ENCODE measurements at places on chromosomes 12 and 14.
A peak's percentile ranks its signal among the peaks of the same experiment; 100 is the strongest.

DNA sequence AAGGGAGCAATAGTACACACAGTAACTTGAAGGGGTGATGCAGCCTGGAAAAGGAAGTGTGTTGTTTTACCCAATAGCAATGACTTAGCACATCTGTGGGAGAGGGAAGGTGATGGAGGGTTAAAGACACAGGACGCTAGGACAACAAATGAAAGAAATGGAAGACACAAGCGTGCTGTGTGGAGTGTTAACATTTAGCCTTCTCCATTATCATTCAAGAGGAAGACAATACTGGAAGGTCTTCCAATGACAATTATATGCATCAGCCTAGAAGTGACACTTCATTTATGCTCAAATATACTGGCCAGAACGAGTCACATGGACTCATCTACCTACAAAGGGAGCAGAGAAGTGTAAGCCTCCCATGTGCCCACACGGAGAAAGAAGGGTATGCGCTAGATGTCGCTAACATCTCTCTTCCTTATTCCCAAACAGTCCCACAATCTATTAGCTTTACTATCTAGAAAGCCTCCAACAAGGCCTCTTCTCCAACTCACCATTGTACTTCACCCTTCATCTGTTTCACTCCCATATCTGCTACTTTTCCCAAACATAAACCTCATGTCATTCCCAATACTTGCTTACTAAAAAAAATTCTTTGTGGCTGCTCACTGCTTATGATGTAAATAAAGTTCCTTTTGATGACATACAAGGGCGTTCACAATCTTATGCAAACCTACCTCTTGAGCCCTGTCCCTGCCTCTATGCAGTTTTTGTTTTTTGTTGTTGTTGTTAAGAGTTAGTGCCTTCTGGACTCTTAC, 20.3 kb downstream of the PPM1H start:
- DNase-seq, result no peak

DNA sequence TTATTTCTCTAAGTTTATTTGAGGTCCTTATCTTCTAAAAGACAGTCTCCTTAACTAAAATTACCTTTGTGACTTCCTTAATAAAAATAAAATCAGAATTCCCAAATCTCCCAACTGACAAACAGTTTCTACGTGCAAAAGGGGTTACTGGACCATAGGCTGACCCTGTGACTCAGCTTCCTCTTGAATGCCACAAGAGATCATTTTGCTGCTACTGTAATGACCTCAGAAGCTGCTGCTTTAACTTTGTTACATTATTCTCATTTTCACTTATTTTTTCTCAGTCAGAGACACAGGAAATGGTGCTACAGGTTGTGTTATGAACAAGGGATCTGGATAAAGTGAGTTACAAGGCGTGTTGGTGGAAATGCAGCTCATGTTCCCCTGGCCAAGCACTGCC, 132.2 kb upstream of the TMTC2 start:
- no peak for DNase-seq

DNA sequence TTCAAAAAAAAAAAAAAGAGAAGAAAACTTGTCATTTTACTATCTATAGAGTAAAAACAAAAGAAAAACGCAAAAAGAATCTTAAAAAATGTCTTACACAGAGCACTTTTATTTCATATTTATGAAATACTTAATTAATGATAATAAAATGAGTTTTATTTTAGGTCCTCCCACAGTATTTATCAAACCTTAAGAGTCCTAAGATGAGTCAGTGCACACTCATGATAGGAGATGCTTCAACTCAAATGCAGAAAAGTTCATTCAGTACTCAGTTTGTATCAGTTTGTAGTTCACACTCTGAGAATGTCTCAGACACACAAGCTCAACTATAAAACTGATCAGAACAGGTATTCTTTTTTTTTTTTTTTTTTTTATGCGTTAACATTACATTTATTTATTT, 41.7 kb downstream of the TRIM9 start:
- DNase-seq, result no peak

GRCh38 chr14:96762650-96763049, 34.5 kb upstream of the VRK1 start:
- peak; percentile 68 for DNase-seq

- no peak for DNase-seq
These were observed 159.3 kb downstream of the CAND1 start for GRCh38 chr12:67428431-67428830.

- DNase-seq, result no peak
These were observed 5.5 kb downstream of the KHNYN start for GRCh38 chr14:24435192-24435810.

DNA sequence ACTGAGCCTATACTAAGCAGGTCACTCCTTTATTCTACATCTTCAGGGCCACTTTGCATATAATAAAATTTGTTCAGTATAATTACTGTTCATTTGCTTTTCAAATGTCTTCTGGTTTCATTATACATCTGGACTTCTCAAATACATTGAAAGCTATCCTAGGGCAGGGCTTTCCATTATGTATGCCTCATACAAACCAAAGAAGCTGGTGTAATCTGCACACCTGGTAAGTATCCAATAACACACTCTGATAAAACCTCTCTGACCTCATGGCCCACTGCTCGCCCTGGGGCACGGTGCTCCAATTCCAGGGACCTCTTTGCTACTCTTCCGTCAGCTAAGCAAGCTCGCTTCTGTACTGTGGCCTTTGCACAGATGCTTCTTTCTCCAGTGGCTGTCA, 21.9 kb upstream of the ISM2 start:
- no peak for DNase-seq

GRCh38 chr12:107027636-107028053, 40.7 kb upstream of the MTERF2 start:
- DNase-seq, result no peak

GRCh38 chr14:71497645-71498086, 434.6 kb upstream of the RGS6 start:
- no peak for DNase-seq

GRCh38 chr14:60396718-60397343, 89.0 kb downstream of the C14orf39 start:
- no peak for DNase-seq

GRCh38 chr12:138898-139534, 72.4 kb downstream of the IQSEC3 start:
- DNase-seq, result peak; percentile 25

DNA sequence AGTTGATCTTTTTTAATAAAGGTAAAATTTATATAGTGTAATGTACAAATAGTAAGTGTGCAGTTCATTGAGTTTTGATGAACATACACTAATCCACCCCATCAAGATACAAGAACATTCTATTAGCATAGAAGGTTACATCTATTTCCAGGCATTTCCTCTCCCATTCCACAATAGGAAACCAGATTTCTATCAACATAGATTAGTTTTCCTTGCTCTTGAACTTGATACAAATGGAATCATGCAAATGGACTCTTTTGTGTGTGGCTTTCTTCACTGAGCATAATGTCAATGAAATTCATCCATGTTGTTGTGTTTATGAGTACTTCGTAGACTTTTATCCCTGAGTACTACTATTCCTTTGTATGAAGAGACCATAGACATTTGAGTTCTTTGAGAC, 10.8 kb downstream of the STYX start:
- DNase-seq, result no peak

- DNase-seq, result peak; percentile 73
These were observed 991 bp upstream of the RCOR1 start for GRCh38 chr14:102591372-102591943.

DNA sequence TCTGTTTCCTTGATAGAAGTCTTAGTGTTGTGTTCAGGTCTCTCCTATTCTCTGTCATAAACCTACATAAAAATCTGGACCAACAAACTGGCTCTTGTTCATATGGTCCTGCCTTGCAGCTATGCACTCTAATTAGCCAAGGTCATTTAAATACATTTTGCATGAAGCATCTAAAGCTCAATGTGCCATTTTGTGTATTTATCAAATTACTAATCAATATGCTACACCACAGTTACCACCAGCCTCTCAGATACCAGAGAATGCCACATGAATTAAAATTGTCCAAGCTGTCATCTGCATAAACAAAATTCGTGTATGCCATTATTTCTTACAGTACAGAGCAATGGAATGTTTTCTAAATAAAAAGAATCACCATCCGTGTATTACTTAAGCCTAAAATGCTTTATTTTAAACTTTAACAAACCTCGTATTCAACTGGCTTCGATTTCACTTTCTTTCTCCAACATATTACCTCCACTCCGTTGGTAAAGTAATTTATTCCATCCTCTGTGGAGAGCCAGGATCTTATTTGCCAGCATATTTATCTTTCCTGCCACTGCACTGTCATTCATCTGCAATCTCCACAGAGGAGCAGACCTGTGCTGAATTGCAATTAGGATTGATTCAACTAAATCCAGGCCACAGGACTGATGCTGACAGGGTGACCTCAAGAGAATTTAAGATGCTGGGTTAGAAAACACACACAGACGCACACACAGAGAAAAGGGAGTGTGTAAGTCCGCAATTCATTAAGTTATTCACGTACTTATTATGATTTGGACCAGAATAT, 284.1 kb upstream of the FOXG1 start:
- no peak for DNase-seq

- DNase-seq, result no peak
These were observed 78.7 kb upstream of the ZDHHC17 start for GRCh38 chr12:76685246-76685678.

- no peak for DNase-seq
These were observed 120.8 kb downstream of the CHST11 start for GRCh38 chr12:104577581-104577981.

DNA sequence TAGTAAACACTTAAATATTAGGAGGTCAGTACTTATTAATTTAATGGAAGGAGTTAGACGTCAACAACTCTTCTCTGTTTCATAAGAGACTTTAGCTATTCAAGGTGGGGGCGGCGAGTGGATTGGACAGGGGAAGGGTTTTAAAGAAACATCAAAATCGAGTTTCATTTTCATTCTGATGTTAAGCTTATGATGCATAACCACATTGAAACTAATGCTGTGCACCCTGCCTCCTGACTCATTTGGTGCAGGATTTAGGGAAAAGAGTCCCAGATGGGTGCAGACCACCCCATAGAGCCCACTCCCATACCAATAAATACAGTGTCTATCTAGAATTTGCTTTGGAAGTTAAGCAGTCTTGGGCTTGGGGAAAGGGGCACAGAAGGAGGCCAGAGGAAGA, 7.4 kb downstream of the ZBTB39 start:
- DNase-seq, result no peak

DNA sequence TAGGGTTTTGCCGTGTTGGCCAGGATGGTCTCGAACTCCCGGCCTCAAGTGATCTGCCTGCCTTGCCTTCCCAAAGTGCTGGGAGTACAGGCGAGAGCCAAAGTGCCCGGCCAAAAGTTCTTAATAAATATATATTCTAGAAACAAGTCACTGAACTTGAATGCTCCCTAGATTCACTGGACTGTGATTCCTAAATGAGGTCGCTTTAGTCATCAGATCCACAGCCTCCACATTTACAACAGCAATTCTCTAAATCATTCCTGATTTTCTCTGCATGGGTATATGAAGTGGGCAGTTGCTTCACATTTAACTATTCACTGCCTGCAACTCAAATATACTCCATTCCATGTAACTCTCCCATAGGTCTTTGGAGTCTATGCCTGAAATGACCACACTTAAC, 813.0 kb downstream of the GALC start:
- no peak for DNase-seq

GRCh38 chr14:92704036-92704804, 44.2 kb downstream of the LGMN start:
- DNase-seq, result no peak

DNA sequence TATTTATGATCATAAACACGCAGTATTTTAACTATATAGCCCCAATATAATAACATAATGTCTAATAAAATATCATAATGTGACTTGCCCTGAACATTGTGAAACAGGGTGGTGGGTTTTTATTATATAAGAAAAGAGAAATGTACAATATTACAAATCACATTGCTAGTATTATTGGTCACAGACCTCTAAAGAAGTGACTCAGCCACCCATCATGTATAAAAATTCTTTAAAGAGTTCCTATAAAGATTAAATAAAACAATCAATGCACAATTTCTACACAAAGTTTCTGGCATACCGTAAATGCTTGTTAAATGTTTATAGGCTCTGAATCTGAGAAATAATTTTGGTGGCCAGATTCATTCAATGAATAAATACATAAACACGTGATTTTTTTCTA, 28.9 kb downstream of the ABCC9 start:
- no peak for DNase-seq

- no peak for DNase-seq
These were observed 18.0 kb upstream of the DLK1 start for GRCh38 chr14:100708425-100709288.

GRCh38 chr12:80590085-80590484, 117.3 kb upstream of the MYF6 start:
- no peak for DNase-seq

- no peak for DNase-seq
These were observed 163.4 kb upstream of the DDHD1 start for GRCh38 chr14:53316504-53316903.

GRCh38 chr12:114713466-114714215, 29.7 kb upstream of the TBX3 start:
- no peak for DNase-seq

- peak; percentile 34 for DNase-seq
These were observed 114.7 kb upstream of the AMIGO2 start for GRCh38 chr12:47194501-47194900.

DNA sequence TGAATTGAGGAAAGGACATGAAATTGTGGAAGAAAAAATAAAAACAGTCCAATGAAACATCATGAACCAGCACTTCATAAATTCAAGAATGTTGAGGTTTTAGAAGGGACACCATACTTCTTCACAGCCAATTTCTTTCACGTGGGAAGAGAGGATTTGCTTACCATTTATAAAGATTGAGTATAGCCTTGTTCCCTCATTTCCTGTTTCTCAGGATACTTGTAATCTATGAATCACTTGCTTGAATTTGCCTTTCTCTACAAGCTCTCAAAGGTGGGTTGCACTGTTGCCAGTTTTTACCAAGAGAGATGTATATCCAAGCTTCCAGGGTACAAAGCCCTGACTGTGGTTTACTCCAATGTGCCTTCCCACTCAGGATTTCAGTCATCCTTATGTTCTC, 116.1 kb downstream of the DUSP6 start:
- no peak for DNase-seq

GRCh38 chr12:105347499-105347898, 17.0 kb downstream of the C12orf75 start:
- peak; percentile 29 for DNase-seq

GRCh38 chr12:98533723-98534251, 18.4 kb downstream of the TMPO start:
- peak; percentile 73 for DNase-seq

DNA sequence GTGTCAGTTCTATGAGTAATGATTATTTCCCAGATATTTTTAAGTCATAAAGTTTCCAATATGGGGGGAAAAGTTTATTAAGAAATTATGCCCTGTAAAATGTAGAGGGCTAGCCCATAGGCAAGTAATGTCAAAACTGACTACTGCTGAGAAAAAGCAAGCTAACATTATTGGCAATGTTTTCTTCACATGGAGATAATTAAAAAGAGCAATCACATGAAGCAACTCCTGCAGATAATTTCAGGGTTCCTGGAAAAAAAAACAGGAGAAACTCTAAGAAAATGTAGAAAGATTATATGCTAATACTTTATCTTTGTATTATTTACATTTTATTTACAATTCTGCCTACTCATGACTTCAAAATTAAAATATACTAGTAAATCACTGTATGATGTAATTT, 39.8 kb downstream of the PPP1R12A start:
- DNase-seq, result no peak

- DNase-seq, result peak; percentile 81
These were observed 15.1 kb downstream of the RNF41 start for GRCh38 chr12:56206452-56207166.
